NCI-H2171 treated with DMSO at 0.1 percent for 48 hours (cell line): ENCODE measurements at places on chromosomes 16 and 17.
A peak's percentile ranks its signal among the peaks of the same experiment; 100 is the strongest.

DNA sequence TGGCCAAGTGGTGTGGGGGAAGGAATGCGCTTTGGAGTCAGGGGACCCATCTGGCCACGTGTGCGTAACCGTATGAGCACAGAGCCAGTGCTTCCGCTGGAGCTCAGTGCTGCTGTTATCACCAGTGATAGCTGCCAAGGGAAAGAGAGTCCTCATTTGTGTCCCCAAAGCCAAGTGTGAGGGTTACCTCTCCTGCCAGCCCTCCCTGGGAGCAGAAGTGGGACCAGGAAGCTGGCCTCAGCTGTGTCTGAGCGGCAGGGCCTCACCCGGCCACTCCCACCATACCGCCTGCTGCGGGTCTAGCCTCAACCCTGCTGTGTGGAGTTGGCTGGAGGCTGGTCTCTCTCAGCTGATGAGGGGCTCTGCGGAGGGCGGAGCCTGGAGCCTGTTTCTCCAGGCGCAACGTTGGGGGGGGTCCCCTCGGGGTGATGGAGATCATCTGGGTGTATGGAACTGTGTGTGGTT is 44.5 kb downstream of the MEAK7 start:
- DNase-seq, result peak; percentile 77

DNA sequence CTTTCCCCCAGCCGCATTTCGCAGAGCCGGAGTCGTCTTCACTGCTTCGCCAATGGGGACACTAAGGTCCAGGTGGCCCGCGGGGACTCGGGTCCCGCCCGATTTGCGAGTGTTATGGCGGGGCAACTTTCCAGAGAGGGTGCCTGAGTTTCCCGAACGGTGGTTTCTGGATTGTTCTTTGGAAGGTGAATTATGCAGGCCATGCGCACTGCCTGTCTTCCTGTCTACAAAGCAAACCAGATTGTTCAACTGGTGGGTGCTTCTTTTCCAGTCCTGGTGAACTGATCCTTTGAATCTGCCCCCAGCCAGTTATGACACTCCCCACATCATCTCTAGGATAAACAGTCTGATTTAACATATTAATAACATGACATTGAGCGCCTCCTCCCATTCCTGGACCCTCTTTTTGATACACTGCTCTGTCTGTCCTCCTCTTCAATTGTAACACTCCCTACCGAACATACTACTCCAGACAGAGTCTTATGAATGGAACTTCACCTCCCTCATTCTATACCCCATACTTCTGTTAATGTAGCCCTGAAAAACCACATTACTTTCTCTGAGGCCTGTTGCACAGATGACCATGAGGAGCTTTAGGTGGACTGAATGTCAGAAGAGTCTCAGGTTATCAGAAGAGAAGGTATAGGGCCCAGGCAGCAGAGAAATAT is 159.0 kb downstream of the RAB11FIP4 start:
- DNase-seq, result peak; percentile 64

GRCh38 chr17:75403131-75403530 is 2.3 kb downstream of the GRB2 start:
- DNase-seq, result no peak

- DNase-seq, result no peak
Observed at GRCh38 chr17:45306094-45306493, 10.7 kb downstream of the MAP3K14 start.

GRCh38 chr17:41308251-41308917 is 725 bp downstream of the KRTAP16-1 start:
- peak; percentile 47 for DNase-seq

GRCh38 chr16:46715769-46716305 is 26.4 kb downstream of the ORC6 start:
- DNase-seq, result no peak

DNA sequence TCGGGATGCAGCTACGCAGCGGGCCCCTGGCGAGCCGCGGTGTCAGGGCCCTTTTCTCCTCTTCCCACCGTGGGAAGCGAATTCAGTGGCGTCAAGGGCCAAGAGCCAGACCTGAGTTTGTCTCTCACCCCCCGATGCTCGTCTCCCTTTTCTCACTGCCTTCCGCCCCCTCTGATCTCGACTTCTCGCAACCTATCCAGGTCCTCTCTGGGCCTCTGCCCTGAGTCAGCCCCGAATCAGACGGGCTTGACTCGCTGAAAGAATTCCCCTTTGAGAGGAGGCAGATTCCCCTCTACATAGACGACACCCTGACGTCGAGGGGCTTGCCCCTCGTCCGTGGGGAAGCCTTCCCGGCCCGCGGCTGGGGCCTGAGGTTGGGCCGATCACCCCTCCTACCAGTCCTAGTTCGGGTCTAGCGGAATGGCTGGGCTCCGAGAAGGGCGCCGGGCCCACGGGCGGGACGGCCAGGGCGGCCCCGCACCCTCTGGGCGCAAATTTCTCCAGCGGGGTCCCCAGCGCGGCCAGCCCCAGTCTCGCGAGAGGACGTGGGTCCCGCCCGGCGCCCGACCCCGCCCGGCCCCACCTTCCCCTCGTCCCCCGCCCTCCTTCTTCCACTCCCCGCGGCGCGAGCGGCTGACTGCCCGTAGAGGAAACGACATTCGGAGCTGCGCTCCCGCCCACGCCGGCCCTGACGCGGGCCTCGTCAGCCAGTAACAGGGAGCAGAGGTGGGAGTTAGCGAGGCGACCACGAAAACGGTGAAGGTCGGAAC is at the start of gene GGNBP2:
TSS of gene GGNBP2 (plus strand) at position 613 of the 770 bp plus-strand sequence. CDS start 806 bp downstream, outside the sequence.
- peak; percentile 90 for DNase-seq

DNA sequence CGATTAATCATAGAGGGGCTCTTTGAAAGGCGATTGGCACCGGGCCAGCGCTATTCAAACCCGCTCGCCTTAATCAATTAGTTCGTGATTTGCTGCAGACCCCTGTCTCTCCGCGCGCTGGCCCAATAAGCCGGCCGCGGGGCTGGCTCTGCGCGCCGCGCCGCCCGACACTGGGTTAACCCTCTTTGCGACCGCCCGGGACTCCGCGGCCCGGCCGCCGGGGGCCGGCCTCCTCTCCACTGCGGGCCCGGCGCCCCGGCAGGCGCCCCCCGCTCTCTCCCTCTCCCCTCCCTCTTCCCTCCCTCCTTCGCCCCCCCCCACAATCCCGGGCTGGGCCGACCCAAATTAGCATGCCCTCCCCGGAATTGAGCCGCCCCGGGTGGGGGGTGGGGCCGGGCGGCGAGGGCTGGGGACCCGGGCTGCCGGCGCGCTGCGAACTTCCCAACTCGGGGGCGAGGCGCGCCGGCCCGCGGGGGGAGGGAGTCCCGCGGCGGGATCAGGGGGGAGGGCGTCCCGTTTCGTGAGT is 428 bp upstream of the SALL1 start:
- peak; percentile 53 for DNase-seq

- DNase-seq, result no peak
Observed at GRCh38 chr16:27232061-27232900, 29.0 kb downstream of the KDM8 start.

DNA sequence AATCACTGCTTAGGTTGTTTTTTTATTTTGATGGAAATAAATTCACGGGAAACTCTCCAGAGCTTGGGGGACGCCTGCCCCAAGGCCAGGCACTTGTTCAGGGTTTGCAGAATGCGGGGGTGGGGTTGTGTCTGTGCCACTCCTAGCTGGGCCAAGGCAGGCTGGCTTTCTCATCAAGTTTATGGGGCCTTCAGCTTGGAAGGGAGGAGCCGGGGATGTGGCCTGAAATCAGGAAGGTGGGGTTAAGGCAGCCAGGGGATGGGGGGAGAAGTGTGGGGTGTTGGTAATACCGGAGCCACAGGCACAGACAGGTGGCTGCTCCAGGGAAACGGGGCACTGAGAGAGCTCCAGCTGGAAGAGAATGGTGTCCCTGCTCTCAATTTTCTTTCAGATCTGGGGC is 1.7 kb upstream of the CHAD start:
- peak; percentile 84 for DNase-seq

- no peak for DNase-seq
Observed at GRCh38 chr17:34993031-34993430, 12.7 kb downstream of the LIG3 start.

DNA sequence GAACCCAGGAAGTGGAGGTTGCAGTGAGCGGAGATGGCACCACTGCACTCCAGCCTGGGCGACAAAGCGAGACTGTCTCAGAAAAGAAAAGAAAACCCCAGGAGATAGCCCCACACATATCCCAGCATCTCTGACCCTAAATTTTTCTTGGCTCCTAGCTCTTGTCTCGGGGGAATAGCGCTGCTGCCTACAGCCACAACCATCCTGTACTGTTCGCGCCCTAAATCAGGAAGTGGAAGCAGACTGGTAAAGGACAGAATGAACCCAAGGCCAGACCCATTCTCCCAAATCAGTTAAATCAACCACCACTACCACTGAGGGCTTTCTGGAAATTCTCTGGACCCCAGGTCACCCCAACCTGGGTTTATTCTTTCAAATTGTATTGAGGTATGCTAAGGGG is 1.7 kb downstream of the CTDNEP1 start:
- no peak for DNase-seq

- DNase-seq, result peak; percentile 44
Observed at GRCh38 chr16:81445966-81446906, 1.6 kb downstream of the CMIP start.
